ENCODE measurements at places on chromosomes 2 and 18.

DNA sequence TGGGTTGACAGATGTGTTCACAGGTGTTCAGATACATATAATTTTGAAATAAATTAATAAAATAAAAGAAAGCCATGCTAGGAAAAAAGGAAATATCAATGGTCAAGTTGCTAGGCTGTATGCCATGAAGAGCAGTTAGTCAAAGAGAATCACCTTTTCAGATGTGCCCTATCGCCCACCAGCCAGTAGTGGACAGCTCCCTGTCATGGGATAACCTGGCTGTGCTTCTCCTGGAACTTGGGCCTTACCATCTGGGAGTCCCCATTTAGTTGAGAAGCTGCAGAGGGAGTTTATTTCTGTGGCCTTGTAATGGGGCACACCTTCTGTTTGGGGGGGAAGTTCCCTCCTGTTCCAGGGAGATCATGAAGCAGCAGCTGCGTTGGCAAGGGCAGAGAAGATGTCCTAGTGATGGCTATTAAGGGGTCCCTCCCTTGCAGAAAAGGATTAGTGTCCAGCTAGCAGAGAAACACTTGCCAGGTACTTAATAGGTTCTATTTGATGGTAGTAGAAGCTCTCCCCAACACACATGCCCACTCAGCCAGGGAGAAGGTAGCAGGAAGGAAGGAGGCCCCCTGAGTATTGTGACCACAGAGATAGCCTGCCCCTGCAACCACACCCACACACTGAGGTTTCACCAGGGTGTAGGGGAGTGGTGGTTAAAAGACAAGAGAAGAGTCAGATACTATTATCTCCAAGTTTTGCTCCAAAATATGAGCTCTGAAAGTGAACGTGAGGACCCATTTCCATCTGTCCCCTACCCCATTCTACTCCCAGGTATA lies 117.7 kb downstream of the B3GNT2 start:
- no peak for DNase-seq

GRCh38 chr2:24913911-24914310 lies 6.1 kb downstream of the ADCY3 start:
- no peak for DNase-seq

- DNase-seq: no peak
These were observed 40.1 kb downstream of the CDC42EP3 start for GRCh38 chr2:37631292-37631691.

DNA sequence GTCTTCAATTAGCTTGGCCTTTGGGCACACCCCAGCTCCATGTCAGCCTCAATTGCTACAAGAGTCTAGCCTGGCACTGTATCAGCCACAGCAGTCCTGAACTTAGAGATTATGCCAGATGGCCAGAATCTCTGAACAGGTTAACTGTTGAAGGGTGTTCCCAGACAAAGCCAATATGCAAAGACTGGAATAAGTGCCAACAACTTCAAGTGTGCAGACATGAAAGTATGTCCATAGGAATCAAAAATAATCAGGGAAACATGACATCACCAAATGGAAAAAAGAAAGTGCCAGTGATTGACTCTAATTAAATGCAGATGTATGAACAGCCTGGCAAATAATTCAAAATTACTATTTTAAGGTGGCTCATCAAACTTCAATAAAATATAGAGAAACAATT lies 98.5 kb upstream of the DOCK10 start:
- DNase-seq: no peak

DNA sequence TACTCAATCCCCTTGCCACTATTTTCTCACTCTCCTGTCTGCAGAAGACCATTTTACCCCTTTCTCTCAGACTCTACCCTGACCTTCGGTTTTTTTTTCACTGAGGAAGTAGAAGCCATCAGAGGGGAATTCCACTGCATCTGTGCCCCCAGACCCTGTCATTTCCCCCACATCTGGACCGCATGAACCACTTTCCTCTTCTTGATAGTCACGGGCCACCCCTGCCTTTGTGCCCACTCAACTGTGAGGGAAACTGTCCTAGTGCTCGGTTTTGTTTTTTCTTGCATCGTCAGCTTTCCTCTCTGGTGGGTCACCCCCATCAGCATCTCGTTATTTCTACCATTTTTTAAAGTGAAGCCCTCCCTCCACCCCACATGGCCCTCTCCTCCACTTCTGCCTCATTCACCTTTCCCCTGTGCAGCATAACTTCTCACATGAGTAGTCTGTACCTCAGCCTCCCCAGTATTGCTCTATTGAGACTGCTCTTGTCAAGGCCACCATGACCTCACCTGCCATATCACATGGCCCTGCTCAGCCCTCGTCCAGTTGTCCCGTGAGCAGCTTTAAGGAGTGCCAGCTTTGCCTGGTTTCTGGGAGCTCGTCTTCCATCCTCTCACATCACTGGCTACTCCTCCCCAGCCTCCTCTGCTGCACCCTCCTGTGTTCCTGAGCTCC lies 32.4 kb downstream of the TMEM87B start:
- DNase-seq: no peak

Data from stimulated activated CD4-positive, alpha-beta T cell treated with anti-CD3 and anti-CD28 coated beads, Interleukin-4, amount 100 ng/mL, for 24 hours (primary cell).